Activated CD4-positive, alpha-beta T cell treated with anti-CD3 and anti-CD28 coated beads, Interleukin-2, amount 10 ng/mL, durations not matched to agents 7 days and 5 days (primary cell): ENCODE measurements at places on chromosomes 3 and 15. TPM values are rescaled to one million over a fixed set of nuclear protein-coding genes. Genes with fewer than 3 reads are reported as not detected.

Gene MDFIC2
- not detected for total RNA-seq

Gene AP3B2
- total RNA-seq: not detected

Gene SCG5
- total RNA-seq: 2.5 TPM

Gene SEC22A
- 15.8 TPM for total RNA-seq

DNA sequence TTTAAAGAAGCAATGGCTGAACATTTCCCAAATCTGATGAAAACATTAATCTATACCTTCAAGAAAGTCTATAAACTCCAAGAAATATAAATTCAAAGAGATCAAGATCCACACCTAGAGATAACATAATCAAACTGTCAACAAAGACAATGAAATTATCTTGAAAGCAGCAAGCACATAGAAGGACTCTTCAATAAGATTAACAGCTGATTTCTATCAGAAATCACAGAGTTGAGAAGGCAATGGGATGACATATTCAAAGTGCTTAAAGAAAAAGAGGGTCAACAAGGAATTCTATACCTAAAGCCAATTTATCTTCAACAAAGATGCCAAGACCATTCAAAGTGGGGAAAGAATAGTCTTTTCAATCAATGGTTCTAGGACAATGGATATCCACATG, 41.1 kb upstream of the LAMP3 start:
- H3K4me3 ChIP-seq: no peak overlapping the region
- H3K36me3 ChIP-seq: peaks cover 34% of the 10 kb centered on the region
- no peak for DNase-seq
- peaks cover 17% of the 10 kb centered on the region for H3K4me1 ChIP-seq
- no peaks in the 10 kb centered on the region for H3K27me3 ChIP-seq

GRCh38 chr15:70269311-70269911, 171.7 kb upstream of the TLE3 start:
- DNase-seq: no peak
- peaks cover 31% of the 10 kb centered on the region for H3K27me3 ChIP-seq
- no peak overlapping the region for H3K27ac ChIP-seq
- H3K36me3 ChIP-seq: no peaks in the 10 kb centered on the region
- H3K4me1 ChIP-seq: peaks cover 12% of the 10 kb centered on the region
- no peak overlapping the region for H3K4me3 ChIP-seq

DNA sequence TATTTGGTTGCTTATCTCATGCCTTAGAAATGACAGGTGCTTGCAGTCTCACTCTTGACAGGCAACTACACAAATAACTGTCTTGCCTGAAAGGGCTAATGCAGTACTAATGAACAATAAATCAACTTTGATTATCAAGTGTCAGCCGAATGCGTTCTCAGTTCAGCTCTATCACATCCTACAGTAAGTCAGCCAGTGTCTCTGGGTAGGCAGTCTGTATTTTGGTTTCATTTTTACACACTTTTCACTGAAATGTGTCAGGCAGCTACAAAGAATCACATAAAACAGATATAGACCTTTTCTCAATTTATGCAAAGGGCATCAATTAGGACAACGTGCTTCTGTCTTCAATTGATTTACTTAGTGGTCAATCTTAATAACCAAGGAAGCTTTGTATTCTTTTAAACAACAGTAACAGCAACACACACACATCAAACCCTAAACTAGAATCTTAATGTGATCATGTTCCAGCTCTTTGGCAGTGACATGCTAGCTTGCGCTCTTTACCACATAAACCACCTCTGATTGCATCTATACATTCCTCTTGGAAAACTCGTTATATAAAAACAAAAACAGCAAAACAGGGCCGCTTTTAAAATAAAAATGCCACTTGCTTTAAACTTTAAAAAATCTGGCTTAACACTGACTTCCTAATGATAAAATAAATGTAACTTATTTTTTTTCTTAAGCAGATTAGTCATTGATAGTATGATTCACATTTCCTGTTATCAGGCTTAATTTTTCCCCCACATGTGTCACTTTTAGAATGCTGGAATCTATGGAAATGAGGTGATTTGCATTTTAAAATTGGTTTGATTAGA, 520.4 kb downstream of the FOXP1 start:
- no peak overlapping the region for H3K4me3 ChIP-seq
- H3K4me1 ChIP-seq: peaks cover 65% of the 10 kb centered on the region
- H3K27ac ChIP-seq: no peak overlapping the region
- DNase-seq: peak; percentile 49

- DNase-seq: no peak
- peaks cover 2% of the 10 kb centered on the region for H3K27me3 ChIP-seq
- H3K36me3 ChIP-seq: no peaks in the 10 kb centered on the region
These were observed 325.8 kb upstream of the CTNNB1 start for GRCh38 chr3:40873476-40873875.

DNA sequence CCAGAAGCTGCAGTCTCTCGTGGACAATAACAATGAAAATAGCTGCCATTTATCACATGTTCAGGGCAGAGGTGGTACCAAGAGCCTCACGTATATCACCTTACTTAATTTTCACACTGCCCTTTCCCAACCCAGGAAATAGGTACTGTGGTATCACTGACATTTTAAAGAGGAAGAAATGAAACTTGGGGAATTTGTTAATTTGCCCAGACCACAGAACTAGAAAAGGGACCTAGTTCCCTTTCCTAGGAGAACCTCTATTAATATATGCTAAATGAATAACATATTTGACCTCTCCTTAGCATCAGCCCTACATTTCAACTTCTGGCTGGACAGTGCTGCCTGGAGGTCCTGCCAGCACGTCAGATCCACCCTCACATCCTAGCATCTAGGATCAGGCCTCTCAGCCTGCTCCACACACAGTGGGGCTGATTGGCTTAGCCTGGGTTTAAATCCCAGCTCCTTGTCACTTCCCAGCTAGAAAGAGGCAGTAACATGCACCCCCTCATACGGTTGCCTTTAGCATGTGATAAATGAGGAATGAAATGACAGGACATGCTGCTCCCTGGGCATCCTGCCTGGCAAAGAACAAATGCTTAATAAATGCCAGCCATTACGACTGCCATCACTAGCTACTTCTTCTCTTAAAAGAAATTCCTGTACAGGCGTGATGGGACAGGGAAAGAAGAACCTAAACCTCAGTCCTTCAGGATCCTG, 95.1 kb upstream of the TNFAIP8L3 start:
- H3K27ac ChIP-seq: no peak overlapping the region
- no peaks in the 10 kb centered on the region for H3K36me3 ChIP-seq
- H3K4me1 ChIP-seq: no peaks in the 10 kb centered on the region
- no peak for DNase-seq
- no peak overlapping the region for H3K4me3 ChIP-seq

GRCh38 chr3:153970047-153970446, 151.1 kb upstream of the ARHGEF26 start:
- H3K4me1 ChIP-seq: no peaks in the 10 kb centered on the region
- no peaks in the 10 kb centered on the region for H3K36me3 ChIP-seq
- H3K27ac ChIP-seq: no peak overlapping the region
- H3K27me3 ChIP-seq: peaks cover 8% of the 10 kb centered on the region
- no peak overlapping the region for H3K4me3 ChIP-seq
- DNase-seq: no peak

DNA sequence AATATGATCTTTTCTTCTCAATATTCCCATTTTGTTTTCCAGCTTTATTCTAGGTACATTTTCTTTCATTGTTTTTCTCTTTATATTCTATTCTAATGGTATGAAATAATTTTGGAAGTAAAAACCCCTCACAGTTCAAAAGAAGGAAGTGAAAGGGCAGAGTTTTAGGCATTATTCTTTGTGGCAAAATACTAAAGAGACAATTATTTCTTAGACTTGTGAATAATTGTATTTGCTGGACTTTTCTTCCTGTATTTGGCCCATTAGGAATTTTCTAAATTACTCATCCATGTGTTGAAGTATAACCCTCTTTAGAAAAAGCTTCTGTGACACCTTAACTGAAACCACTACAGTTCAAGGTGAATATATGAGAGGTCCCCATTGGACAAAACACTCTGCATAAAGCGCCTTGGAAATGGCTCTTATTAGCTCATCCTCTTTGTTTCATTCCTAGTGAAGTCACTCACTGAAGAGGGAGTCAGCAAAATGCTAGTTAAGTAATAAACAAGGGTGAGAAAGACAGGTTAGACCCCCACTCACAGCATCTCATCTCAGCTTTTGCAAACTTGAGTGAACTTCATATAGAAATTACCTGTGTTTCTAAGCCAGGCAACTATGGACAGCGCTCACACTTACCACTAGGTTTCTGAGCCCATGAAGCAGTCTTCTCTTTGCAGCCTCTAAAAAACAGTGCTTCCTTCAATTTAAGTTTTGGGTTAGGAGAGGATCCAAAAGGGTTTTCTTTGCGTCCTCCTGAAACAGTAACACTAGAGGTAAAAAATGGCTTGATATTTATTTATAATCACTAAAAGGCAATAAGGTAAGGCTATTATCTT, 327.5 kb downstream of the ARPP21 start:
- no peak overlapping the region for H3K4me3 ChIP-seq
- no peak for DNase-seq
- no peak overlapping the region for H3K27ac ChIP-seq
- no peaks in the 10 kb centered on the region for H3K36me3 ChIP-seq
- peaks cover 2% of the 10 kb centered on the region for H3K4me1 ChIP-seq
- peaks cover 1% of the 10 kb centered on the region for H3K27me3 ChIP-seq

GRCh38 chr3:142929109-142929508, 34.4 kb downstream of the PAQR9 start:
- no peak overlapping the region for H3K4me3 ChIP-seq
- H3K4me1 ChIP-seq: no peaks in the 10 kb centered on the region
- H3K27me3 ChIP-seq: peaks cover 12% of the 10 kb centered on the region
- DNase-seq: peak; percentile 49
- no peaks in the 10 kb centered on the region for H3K36me3 ChIP-seq
- no peak overlapping the region for H3K27ac ChIP-seq
